ENCODE measurements at places on chromosomes 7 and 10. TPM values are rescaled to one million over a fixed set of nuclear protein-coding genes. Genes with fewer than 3 reads are reported as not detected.

- peaks cover 16% of the 10 kb centered on the region for H3K4me1 ChIP-seq
- no peak overlapping the region for H3K27ac ChIP-seq
- H3K27me3 ChIP-seq = no peaks in the 10 kb centered on the region
- H3K36me3 ChIP-seq = no peaks in the 10 kb centered on the region
- no peak for DNase-seq
Measured at GRCh38 chr10:43286076-43286805, 19.4 kb upstream of the RASGEF1A start.

DNA sequence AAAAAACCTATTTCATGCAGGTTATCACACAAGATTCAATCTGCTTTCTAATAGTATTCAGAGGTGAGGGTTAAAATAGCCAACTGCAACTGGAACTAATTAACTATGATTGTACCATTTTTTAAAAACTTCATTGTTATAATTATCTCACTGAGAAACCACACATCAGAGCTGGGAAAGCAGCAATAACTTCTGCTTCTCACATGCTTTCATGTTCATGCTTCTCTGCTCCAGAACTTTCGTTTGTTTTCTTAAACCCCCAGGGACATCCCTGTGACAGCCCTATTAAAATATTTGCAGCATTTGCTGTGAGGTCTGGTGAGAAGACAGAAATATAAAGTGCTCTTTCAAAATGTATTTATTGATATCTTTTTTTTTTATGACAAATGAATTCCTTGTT lies 389.0 kb upstream of the SORCS1 start:
- no peak for DNase-seq
- no peak overlapping the region for H3K27ac ChIP-seq
- H3K36me3 ChIP-seq = no peaks in the 10 kb centered on the region
- H3K27me3 ChIP-seq = no peaks in the 10 kb centered on the region

DNA sequence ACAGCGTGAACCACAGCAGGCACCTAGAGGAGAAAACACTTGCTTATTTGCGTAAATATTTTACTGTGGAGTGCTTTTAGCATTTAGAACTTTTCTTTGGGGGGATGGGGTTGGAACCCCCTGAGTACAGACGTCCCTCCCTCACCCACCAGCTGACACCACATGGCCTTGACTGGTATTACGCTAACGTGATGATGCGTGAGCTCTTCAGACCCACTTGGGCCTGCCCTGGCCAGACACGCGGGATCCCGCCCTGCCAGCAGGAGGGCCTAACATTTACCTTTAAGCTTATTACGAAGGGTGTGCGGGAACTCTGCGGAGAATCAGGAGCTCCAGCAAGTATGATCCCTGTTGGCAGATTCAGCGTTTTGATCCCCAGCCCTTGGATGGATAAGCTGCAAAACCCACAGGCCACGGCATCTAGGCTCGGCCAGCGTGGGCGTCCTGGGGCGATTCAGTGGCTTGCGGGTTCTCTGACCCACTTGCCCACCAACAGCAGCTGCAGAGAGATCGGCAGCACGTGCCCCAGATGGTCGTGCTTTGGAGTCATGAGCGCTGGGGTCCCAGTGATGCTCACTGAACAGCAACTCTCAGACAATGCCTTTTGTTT lies 545.5 kb upstream of the FOXK1 start:
- H3K27me3 ChIP-seq = no peaks in the 10 kb centered on the region
- H3K4me1 ChIP-seq = no peaks in the 10 kb centered on the region

DNA sequence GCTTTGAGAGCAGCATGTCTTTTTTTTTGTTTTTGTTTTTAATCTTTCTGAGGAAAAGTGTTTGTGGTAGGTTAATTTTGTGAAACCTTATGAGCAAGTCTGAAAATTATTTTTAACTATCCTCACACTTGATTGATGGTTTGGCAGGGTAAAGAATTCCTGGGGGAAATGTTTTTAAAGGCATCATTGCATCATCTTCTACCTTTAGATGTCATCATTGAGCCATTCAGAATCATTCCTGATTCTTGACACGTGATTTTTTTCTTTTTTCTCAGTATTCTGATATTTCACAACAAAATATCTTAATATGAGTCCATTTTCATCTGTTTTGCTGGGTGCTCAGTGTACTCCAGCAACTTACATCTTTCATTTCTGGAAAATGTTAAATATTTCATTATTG lies 28.3 kb downstream of the PALS2 start:
- DNase-seq = no peak
- no peak overlapping the region for H3K27ac ChIP-seq
- no peaks in the 10 kb centered on the region for H3K36me3 ChIP-seq
- no peaks in the 10 kb centered on the region for H3K4me1 ChIP-seq

- DNase-seq = no peak
- H3K4me1 ChIP-seq = no peaks in the 10 kb centered on the region
- no peaks in the 10 kb centered on the region for H3K36me3 ChIP-seq
- no peak overlapping the region for H3K27ac ChIP-seq
Measured at GRCh38 chr10:74957285-74957961, 131.0 kb downstream of the KAT6B start.

The SPDYE2 gene
- total RNA-seq = not detected

The SLC18A3 gene
- not detected for total RNA-seq

The COG5 gene
- total RNA-seq = 32.1 TPM

The CLCN1 gene
- not detected for total RNA-seq

Measured in upper lobe of left lung (tissue), 6 donors.